ENCODE measurements at places on chromosomes 1 and 21.

GRCh38 chr1:46686255-46686654 lies 14.6 kb downstream of the TEX38 start:
- DNase-seq, result no peak

GRCh38 chr1:2791027-2791760 lies 10.3 kb downstream of the TTC34 start:
- no peak for DNase-seq

DNA sequence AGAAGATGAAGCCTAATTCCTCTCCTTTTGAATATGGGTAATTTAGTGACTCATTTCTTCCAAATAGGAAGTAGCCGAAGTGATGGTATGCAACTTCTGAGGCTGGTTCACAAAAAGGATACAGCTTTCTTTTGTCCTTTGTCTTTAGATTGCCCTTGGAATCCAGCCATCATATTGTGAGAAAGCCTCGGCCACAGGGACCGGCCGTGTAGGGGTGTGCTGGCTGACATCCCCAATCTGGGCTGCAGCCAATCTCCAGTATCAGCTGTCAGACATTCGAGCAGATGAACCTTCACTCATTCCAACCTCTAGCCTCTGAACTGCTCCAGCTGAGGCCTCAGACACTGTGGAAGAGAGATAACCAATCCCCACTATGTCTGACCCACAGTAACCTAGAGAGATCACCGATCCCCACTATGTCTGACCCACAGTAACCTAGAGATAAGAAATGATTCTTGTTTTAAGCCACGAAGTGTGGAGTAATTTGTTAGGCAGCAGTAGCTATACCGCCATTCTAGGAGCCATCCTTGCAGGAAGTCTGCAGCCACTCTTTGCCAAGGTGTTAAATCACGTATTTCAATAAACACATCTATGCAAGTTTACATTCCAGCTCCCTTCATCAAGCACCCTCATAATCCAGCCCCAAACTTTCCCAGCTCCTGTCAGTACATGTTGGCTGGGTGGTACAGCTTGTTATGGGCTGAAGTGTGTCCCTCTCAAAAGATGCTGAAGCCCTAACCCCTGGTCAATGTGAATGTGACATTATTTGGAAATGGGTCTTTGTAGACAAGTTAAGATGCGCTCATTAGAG lies 2.9 kb upstream of the DIP2A start:
- DNase-seq, result peak; percentile 87

- no peak for DNase-seq
Measured at GRCh38 chr1:22876359-22877111, 96.1 kb downstream of the LACTBL1 start.

- DNase-seq, result no peak
Measured at GRCh38 chr1:222592171-222592570, 2.4 kb upstream of the TAF1A start.
